ENCODE measurements at places on chromosomes 4 and X.

DNA sequence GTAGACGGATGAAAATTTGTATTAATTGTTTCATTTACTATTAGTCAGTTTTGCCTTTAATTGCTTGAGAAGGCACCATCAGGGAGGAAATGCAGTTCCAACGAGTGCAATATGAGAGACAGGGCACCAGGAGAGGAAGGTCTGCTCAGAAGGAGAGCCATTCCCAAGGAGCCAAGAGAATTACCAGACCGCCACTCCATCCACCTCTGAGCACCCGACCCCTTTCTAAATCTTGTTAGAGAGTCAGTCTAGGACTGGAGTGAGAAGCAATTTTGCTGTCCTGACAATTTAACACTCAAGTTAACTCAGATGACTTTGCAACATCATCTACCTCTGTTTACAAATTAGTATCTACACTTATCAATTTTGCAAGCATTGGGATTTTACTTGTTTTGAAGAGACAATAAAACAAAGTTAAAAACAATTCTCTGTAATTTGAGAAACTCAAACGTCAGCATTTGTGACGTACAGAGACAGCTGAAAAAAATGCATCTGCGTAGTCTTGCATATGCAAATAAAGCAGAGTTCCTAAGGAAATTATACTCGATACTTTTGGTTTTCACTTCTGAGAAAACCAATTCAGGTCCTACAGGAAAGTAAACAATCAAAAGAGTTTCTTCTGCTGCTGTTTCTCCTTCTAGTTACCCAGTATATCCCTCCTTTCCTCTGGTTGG is 1704.7 kb upstream of the TENM3 start:
- DNase-seq = no peak

- no peak for DNase-seq
Measured at GRCh38 chr4:86564795-86565194, 29.3 kb upstream of the PTPN13 start.

DNA sequence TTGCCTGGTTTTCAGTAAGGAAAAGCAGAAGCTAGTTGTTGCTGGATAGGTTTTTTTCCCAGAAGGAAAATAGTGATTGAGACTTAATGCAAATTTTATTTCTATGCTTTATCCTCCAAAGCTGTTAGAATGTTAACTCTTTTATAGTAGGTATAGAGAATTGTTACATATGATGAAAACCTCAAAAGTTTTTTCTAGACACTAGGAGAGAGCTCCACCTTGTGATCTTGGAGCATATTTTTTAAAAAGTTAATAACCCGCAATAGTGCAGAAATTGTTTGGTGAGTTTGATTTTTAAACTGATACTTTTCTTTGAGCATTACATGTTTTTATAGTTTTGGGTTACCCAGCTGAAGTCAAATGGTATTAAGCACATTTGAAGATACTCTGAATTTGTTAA is 56.5 kb downstream of the STAG2 start:
- no peak for DNase-seq

GRCh38 chrX:118355225-118355920 is 9.5 kb downstream of the WDR44 start:
- no peak for DNase-seq

- DNase-seq = no peak
Measured at GRCh38 chrX:119775517-119776238, 15.8 kb downstream of the RPL39 start.

GRCh38 chr4:111494971-111495370 is 650.3 kb upstream of the FAM241A start:
- no peak for DNase-seq

GRCh38 chr4:112540695-112541094 is 24.7 kb upstream of the NEUROG2 start:
- no peak for DNase-seq

- DNase-seq = no peak
Measured at GRCh38 chr4:175762582-175762981, 49.5 kb downstream of the GPM6A start.

- no peak for DNase-seq
Measured at GRCh38 chr4:78584863-78585547, 33.4 kb downstream of the ANXA3 start.

- DNase-seq = peak; percentile 21
Measured at GRCh38 chr4:59818656-59819055, 1381.5 kb upstream of the ADGRL3 start.

DNA sequence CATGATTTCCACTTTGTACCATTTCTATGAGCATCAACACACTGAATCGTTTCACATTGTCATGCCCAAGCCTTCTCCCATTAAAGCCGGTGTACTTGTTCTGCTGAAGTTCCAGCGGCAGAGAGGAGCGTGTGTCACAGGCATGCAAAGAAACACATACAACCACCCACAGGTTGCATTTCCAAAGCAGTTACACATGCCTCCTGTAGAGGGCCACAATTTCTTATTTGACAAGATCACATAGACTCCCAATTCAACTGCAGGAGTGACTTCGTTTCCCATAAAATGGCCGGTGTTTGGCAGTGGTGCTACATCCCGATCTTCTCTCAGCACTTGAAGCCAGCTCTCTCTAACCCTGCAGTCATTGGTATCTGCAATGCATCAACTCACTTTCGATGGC is 992.6 kb downstream of the NLGN4X start:
- DNase-seq = no peak

GRCh38 chr4:8560265-8561047 is 19.7 kb upstream of the GPR78 start:
- no peak for DNase-seq

GRCh38 chrX:15146515-15146914 is 123.4 kb downstream of the ASB9 start:
- no peak for DNase-seq

DNA sequence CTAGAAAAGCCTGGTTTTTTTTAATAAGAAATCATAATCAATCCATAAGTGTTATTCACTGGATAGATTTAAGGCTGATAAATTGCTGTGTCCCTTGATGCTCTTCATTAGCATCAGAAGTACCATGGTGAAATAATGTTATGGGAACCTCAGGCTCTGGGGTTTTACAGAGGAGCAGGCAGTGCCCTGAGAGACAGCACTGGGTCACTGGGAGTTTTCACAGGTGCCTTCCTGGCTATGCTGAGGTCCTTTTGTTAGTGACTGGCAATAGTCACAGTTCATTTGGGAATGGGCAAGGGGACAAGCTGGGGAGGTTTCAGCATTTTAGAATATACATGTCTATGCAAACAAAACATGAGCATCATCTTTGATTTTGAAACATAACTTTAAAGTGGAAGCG is 38.6 kb downstream of the ANK2 start:
- no peak for DNase-seq

DNA sequence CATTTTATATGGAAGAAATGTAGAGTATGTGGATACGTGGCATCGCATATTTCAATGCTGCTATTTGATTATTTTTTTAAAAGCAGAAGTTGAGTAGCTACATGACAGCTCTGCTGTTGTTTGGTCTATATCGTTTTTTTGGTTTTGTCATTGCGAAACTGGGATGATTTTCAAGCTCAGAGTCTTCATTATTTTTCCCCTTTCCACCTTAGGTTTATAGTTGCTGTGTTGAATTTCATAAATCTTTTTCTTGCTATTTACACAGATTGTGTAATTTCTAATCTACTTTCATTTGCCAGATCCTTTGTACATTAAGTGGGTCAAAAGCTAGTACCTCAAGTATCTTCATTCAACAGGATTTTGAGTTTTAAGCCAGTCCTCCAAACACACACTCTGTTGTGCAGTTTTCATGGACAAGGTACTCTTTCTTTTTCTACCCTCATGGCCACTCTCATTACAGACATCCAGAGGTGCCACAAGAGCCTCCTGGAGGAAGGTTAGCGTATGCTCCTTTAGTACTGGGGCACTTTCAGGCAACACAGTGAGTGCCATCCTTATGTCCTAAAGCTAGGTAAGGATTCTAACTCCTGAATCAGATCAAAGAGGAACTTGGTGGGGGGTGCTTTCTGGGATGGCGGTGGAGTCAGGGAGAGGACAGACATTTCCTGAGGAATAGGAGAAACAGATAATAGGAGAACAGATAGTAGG is 123.2 kb downstream of the FHIP1A start:
- no peak for DNase-seq

GRCh38 chr4:81166458-81167160 is 48.4 kb downstream of the PRKG2 start:
- no peak for DNase-seq

DNA sequence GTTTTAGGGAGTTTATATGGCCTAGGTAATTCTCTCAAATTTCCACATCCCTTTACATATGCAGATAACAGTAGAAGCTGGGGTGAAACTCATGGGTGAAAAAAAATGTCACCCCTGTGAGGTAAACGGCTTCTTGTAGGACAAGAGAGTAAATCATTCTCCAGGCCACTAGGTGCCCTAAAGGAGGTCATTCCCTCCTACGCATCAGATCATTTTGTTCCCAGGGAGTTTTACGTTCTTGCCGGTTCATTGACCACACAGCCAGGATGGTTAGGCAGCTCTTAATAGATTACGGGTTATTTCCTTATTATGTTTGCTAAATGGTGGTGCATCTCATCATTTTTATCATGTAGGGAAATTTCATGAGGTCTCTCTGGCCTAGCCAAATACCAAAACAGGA is 225.8 kb upstream of the NOCT start:
- DNase-seq = no peak

- no peak for DNase-seq
Measured at GRCh38 chrX:9824554-9824953, 38.3 kb downstream of the SHROOM2 start.

- no peak for DNase-seq
Measured at GRCh38 chr4:121236353-121237068, 72.4 kb upstream of the TNIP3 start.

DNA sequence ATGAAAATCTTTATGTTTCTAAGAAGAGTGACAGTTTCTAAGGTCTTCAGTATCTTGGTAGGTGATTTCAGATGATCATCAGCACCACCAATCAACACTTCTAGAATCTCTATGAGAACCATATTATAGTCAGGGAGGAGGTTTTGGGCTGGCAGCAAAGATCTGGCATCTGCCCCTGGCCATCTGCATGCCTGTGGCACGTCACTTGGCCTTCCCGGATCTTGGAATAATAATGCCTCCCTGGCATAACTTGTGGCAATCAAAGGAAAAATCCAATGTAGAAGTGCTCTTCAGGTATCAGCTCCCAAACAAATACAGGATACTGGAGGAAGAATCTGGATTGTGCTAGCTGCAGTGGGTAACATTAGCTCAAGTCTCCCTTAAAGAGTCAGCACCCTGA is 57.3 kb downstream of the RASL11B start:
- no peak for DNase-seq
